ENCODE measurements at places on chromosomes 2 and 18. TPM values are rescaled to one million over a fixed set of nuclear protein-coding genes. Genes with fewer than 3 reads are reported as not detected.

Gene KATNAL2
- 11.3 TPM for total RNA-seq

Gene BBS5
- 20.7 TPM for total RNA-seq

GRCh38 chr2:162221064-162221463 lies 22.2 kb downstream of the FAP start:
- DNase-seq: peak; percentile 60

GRCh38 chr18:48385596-48385995 lies 23.6 kb downstream of the ZBTB7C start:
- DNase-seq: no peak

DNA sequence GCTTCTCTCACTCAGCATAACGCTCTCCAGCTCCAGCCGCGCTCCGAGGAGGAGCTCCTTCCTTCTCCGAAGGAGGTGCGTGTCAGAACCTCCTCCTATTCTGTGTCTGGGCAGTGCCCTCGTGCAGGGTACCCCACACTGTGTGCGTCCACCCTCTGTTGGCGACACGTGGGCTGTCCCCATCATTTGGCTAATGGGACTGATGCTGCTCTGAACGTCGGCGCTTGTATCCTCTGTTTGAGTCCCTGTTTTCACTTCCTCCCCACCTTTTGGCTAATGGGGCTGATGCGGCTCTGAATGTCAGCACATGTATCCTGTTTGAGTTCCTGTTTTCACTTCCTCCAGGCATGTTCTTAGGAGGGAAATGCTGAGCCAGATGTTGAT lies 22.2 kb downstream of the KCNG2 start:
- DNase-seq: no peak

DNA sequence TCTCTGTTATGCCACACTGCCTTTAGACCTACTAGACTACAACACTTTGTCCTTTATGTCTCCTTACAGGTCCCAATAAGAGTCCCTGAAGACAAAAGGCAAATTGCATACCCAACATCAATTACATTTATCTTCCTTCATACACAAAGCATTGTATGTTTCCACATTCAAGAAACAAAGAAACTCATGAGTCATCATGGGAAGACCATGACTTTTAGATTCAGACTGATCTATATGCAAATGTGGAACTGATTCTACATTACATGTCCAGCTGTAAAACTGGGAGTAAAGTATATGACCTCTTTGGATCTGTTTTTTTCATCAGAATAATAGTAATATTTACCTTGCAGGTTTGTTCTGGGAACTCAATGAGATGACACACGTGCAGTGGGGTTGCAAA lies 25.2 kb upstream of the HNMT start:
- no peak for DNase-seq

DNA sequence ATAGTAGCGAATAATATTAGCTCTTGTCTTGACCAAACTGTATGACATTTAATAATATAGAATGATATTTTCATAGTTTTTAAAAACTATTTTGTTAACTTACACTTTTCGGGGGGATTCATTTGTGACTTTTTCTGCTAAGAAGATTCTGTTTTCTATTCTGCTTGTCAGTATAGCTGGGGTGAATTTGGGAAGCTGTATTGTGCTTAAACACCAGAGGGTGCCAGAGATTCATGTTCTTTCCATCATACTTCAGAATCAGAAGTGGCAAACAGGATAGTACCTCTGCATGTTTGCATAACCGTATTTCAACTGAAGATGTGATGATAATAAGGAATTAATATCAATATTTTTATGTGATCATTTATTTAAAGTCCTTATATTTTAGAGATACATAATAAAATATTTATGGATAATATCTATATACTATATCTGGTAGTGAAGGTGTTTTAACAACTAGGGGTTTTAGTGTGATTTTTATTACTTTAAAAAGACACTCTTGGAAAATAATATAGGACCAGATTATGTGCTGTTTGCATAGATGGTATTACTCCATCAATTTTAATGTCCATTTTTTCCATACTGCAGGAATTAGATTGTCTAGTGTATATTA lies 81.0 kb downstream of the TAF4B start:
- DNase-seq: peak; percentile 8

Data from thyroid gland (tissue), 4 donors.